ENCODE measurements at places on chromosomes 3 and 15. TPM values are rescaled to one million over a fixed set of nuclear protein-coding genes. Genes with fewer than 3 reads are reported as not detected.

- DNase-seq = no peak
These were observed 333.9 kb upstream of the ATP10A start for GRCh38 chr15:26197060-26197459.

- peak; percentile 73 for DNase-seq
These were observed 31.4 kb upstream of the ZBTB38 start for GRCh38 chr3:141336672-141337522.

- no peak for DNase-seq
These were observed 266.7 kb upstream of the ATP10A start for GRCh38 chr15:26129852-26130251.

DNA sequence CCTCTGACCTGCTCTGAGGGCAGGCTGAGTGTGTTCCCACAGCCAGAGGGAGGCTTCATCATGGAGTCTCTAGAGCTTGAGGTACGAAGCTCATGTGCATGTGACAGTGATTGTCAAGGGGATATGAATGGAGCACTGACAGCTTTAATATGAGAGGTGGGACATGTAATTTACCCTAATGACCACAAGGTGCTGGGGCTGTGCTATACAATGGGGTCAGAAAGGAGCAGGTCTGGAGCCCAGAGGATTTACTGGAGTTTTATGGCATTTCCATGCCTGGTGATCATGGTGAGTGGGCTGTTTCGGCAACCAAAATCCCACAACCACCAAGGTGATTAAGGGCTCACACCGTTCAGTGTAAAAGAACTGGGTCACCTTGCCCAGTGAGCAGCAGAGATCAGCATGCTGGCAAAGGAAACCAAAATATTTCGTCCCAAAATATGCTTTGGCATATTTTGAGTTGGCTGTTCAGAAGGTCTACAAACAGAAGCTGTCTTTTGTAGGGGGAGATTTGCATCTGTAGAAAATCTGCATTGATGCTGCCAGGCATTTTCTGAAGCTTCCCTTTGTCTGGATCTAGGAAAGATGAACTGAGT is 40.1 kb upstream of the RASGRF1 start:
- no peak for DNase-seq

DNA sequence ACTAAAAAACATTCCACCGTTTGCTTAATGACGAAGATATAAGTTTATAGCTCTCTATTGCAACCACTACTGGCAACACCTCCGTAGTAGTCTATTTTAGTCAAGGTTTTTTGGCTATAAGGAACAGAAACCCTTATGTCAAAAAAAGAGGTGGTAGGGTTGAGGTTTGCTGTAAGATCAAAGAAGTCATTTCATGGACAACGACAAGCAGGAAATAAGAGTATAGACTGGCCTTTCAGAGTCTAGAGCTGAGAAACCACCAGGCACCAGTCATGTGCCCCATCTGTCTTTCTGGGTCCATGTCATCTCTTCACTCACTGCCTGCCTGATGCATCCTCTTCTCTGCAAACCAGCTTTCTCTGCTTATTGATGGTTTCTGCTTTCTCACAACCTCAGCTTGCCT is 42.7 kb downstream of the THBS1 start:
- DNase-seq = no peak

DNA sequence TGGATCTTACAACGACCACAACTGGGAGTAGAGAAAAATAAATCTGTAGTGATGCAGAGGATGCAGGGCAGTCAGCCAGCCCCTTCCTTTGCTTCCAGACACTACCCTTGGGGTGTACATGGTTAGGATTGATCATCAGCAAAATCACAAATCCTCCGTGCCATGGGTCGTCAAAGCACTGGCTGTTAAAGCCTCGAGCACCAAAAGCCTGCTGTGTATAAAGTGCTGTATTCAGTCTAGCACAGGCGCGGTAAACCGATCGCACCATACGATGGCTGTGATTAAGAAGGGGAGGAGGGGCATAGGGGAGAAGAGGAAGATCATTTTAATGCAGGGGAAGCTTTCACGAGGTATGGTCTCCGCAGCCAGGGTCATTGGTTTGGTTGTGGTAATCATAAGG is 305.2 kb downstream of the LRTM1 start:
- no peak for DNase-seq

DNA sequence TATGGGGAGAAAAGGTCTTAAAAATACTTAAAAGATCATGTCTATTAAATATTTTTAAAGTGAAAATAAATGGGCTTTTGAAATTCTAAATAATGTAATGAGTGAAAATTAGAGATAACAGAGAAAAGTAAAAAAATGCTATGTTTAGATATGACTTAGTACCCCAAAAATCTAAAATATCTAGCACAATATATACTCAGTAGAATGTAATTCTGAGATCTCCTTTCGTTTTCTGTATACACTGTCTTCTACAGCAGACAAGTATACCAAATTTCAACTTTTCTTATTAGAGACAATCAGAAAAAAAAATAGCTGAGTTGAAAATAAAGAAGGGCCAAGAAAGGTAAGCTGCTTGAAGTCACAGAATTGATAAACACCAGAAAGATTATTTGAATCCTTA is 140.8 kb downstream of the ADAM10 start:
- no peak for DNase-seq

DNA sequence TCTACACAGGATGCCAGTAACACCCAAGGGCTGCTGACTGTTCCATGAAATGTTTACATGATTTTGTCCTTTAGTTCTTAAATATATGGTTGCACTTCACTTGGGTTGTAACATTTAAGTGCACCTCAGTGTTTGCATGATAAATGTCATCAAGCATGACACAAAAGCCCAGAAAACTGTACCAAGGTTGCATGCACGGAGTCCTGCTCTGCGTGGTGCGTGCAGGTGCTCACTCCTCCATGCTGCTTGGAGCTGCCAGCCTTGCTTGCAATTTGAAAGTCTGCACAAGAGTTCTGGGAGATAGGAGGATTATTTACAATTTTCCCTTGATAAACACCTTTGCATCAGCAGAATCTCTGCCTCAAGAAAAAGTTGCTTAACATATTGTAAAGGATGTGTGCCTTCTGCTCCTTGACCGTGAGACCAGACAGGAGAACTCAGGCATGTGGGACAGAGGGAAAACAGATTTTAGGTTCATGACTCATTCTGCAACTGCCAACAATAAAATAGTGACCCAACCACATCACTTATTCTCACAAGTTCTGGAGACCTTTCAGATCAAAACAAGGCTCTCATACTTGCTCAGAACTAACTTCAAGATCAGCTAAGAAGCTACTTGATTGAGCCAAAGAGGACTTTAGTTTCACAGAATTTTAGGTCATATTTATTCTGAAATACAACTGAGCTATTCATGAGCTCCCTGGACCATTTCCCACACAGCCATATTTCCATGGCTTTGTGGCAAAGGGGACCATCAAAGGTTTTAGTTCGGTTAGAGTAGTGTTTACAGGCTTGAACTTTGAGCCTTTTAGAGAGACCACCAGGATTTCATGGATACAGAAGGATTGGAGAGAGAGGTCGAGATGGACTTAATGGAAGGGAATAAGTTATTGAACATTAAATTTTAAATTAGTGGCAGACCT is 128.4 kb upstream of the ZBED2 start:
- DNase-seq = no peak

- DNase-seq = no peak
These were observed 50.0 kb downstream of the ZIC1 start for GRCh38 chr3:147458995-147459704.

DNA sequence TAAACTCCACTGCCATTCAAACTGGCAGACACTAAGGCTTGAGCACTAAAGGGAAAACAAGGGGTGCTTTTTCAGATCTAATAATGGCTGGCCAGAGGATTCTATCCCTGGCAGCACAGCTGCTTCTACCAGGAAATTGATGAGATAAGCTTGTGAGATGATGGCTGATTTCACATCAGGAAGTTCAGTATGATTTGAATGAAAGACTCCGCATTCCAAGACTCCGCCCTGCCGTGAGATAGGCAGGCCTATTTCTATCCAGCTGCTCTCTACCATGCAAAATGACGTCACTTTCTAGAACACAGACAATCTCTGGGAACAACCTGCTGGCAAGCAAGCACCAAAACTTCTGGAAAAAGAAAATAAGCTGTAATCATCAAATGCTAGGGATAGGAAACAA is 171.8 kb downstream of the WDR76 start:
- no peak for DNase-seq

GRCh38 chr3:106457281-106458180 is 588.7 kb upstream of the CBLB start:
- DNase-seq = no peak

- DNase-seq = no peak
These were observed 788.2 kb upstream of the ALCAM start for GRCh38 chr3:104578558-104578957.

GRCh38 chr15:58269455-58270414 is 131.6 kb downstream of the AQP9 start:
- DNase-seq = peak; percentile 80

DNA sequence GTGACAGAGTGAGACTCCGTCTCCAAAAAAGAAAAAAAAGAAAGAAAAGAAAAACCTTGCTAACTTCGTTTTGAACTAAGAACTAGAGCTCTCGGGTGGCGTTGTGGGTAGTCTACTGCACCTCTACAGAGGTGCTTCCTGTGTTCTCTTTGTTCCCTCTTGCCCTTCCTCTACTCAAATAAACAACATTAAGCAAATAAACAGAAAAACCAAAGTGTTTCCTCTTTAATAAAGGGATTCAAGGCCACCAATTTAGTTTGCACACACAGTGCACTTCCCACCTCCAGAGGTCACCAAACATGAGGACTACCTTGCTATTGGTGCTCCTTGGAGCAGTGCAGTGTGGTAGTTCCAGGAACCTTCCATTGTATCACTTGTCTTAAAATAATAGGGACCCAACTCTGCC is 354.2 kb upstream of the TBL1XR1 start:
- DNase-seq = no peak

- DNase-seq = no peak
These were observed 82.6 kb downstream of the CMSS1 start for GRCh38 chr3:99900248-99900647.

- DNase-seq = peak; percentile 70
These were observed 4.6 kb downstream of the EFCC1 start for GRCh38 chr3:129005526-129006303.

GRCh38 chr3:167057581-167057980 is 322.5 kb downstream of the ZBBX start:
- DNase-seq = no peak

GRCh38 chr3:182118066-182118465 is 406.3 kb downstream of the SOX2 start:
- no peak for DNase-seq

- DNase-seq = peak; percentile 95
These were observed 9.6 kb downstream of the TGM4 start for GRCh38 chr3:44883999-44884431.

DNA sequence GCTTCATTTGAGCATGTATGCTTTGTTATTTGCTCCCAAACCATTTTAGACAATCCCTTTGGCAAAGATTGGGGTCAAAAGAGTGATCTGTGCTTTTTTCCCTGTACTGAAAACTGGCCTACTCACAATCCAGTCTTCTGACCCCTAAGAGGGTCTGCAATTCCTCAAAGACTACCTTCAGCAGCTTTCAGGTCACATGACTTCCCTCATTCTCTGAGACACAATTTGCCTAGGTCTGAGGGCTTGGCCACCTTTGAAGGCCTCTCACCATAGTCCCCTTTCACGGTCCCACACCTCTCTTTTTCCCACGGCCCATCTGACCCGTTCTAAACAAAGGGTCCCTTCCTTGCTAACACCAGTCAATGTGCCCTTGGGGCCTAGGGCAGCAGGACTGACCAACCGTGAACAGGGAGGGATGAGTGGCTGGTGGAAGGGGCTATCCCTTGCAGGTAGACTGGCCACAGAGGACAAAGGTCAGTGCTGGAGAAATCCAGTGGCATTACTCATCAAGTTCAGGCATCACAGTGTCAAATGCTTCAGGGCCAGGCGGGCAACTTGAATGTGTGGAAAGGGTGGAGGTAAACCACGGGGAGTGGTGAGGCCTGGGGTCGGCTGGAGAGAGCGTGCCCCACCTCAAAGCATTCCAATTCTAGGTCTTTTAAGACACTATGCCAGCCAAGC is 10.8 kb downstream of the RASL12 start:
- no peak for DNase-seq

GRCh38 chr3:169575381-169575780 is 88.1 kb downstream of the MECOM start:
- peak; percentile 48 for DNase-seq

GRCh38 chr3:146543461-146544001 is 876 bp downstream of the PLSCR1 start:
- DNase-seq = peak; percentile 69

- no peak for DNase-seq
These were observed 7.5 kb downstream of the RFX7 start for GRCh38 chr15:56236197-56236596.

GRCh38 chr3:4493941-4494894 is 1.1 kb downstream of the ITPR1 start:
- peak; percentile 51 for DNase-seq

GRCh38 chr3:57958642-57959422 is 49.4 kb upstream of the FLNB start:
- peak; percentile 69 for DNase-seq

- DNase-seq = no peak
These were observed 79.4 kb upstream of the CADPS start for GRCh38 chr3:62954580-62954979.

- DNase-seq = peak; percentile 59
These were observed 127.0 kb downstream of the KLHL25 start for GRCh38 chr15:85667491-85668424.

DNA sequence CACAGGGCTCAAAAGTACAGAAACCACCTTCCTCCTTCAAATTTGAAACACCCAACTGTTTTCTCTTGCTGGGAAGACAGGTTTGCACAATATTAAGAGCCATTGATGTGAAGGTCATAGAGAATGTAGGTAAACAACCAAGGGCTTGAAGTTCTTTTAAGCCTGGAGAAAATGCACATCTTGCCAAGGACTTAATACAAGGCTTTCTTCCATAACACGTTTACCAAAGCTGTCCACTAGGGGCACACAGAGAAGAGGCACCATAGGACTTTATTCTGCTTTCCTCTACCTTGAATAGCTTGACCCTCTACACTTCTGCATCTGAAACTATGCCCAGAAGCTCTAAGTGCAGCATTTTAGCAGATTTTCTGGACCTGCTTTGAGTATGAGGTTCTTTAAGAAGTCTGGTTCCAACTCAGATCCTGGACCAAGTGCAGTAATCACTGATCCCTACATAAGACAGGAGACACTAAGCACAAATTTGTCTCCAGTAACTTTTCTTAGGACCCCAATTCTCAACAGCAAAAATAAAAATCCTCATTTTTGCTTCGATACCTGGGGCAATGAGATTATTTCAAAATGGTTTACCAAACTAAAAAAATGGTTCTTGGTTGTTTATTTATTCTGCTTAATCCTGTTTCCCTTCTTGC is 138.0 kb downstream of the FBN1 start:
- peak; percentile 59 for DNase-seq

- DNase-seq = no peak
These were observed 45.8 kb upstream of the KPNA4 start for GRCh38 chr3:160611141-160611540.

- DNase-seq = no peak
These were observed 11.4 kb downstream of the ANPEP start for GRCh38 chr15:89802986-89803824.

The ITIH1 gene
- total RNA-seq = not detected

The CYP1A2 gene
- total RNA-seq = not detected

The TGM5 gene
- total RNA-seq = not detected

The MESP2 gene
- total RNA-seq = 0.32 TPM

The TTLL13 gene
- 0.21 TPM for total RNA-seq

The NR2E3 gene
- total RNA-seq = 0.09 TPM

The C3orf20 gene
- 0.92 TPM for total RNA-seq

The RTP4 gene
- total RNA-seq = not detected

The DUOXA2 gene
- not detected for total RNA-seq

The TMEM266 gene
- 0.74 TPM for total RNA-seq

The RLBP1 gene
- total RNA-seq = not detected

The KLHL6 gene
- 0.04 TPM for total RNA-seq

The PRRT3 gene
- 11.0 TPM for total RNA-seq

The CDHR4 gene
- not detected for total RNA-seq

The GOLGA8H gene
- 1.5 TPM for total RNA-seq

The UQCC5 gene
- total RNA-seq = 1.0 TPM
